ENCODE measurements at places on chromosomes 12 and 14.

GRCh38 chr12:96985515-96986362 lies 78.7 kb downstream of the NEDD1 start:
- DNase-seq = no peak

DNA sequence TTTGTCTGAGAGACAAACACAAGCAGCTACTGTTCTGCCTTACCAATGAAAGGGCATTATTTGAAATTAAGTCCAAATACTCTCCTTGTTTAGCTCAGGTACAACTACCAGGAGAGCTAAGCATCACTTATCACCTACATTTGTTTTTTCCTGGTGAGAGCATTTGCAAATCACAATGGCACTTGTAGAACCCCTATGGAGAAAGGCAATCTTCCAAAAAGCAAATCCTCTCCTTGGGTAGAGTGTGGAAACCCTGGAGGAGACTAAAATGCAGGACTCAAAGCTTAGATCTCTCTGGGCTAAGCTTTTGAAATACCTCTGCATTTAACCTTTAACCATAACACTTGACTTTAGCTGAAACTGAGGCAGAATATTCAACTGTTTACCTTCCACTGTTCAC lies 20.8 kb downstream of the GTSF1 start:
- no peak for DNase-seq

DNA sequence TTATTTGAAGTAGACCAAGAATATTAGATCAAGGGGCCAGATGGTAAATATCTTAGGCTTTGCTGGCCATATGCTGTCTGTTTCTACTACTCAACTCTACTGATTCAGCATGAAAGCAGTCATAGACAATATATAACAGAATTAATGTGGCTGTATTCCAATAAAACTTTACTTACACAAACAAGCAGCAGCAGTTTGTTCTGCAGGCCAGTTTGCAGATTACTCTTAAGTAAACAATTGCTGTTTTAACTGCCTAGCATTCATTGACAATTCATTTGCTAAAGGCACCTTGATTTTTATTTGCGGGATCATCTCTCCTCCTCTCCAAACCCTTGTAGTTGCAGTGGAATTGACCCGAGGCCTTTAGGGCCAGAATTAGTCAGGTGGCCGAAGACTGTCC lies 94.1 kb upstream of the GARIN6 start:
- no peak for DNase-seq

DNA sequence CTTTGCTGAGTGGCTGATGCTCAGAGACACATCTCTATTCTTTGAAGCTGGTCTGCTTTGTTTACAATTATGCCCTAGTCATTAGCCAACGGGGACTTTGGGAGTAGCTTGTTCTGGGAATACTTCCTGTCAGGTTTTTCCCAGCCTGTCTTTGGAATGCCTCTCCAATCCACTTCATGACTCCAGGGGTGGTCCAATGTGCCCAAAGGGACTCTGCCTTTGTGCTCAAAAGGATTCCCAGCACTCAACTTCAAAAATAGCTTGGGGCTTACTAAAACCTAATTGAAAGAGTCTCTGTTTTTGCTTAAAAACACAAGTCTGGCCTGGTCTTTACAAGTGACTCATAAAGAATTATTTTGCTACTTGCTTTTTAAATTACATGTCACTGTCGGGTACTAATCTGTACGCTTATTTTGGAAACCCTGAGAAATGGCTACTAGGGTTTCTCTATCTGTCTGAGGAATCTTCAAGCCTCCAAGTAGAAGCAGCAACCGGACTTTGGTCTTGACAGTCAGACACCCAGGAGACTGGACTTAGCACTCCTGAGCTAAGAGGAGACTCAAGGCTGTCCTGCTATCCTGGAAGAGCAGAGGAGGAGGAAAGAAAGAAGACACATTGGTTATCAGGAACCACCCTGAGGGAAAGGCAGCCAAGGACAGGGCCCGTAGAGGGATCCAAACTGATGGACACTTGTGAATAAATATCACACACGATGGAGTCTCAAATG lies 20.7 kb downstream of the PHLDA1 start:
- DNase-seq = no peak

- no peak for DNase-seq
Measured at GRCh38 chr12:44299524-44299923, 463.6 kb downstream of the TMEM117 start.

DNA sequence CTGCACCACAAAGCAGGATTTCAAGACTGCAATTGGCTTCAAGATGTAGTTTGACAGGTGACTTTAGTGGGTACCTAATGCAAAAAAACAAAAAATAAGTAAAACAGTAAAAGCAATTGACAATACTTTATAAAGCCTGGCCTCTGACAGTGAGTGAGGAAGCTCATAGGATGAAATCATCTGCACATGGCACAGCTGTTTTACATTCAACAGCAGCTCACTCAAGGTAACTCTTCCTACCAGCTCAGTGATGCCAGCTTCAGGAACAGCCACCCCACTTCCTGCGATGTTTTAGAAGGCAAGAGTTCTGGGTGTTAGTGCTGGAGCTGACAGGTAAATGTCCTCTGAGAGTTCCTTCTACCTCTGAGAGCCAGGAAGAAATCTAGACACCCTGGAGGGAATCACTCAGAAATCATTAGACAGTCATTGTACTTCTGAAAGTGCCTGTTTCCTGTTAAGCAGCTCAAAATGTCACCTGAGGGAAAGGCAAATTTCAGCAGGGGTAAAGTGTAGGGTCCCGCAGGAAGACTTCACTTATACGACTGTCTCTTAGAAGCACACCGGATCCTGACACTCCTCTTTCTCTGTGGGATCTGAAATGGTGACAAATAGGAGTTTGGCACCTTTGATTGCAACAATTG lies 99.9 kb downstream of the FOXN3 start:
- no peak for DNase-seq

GRCh38 chr14:104935955-104936354 lies 11.3 kb downstream of the PLD4 start:
- DNase-seq = no peak

- DNase-seq = no peak
Measured at GRCh38 chr14:64844969-64845536, 34.7 kb downstream of the SPTB start.

- no peak for DNase-seq
Measured at GRCh38 chr12:24244231-24244630, 294.8 kb upstream of the SOX5 start.

GRCh38 chr14:75968456-75968855 lies 13.3 kb downstream of the TGFB3 start:
- no peak for DNase-seq

DNA sequence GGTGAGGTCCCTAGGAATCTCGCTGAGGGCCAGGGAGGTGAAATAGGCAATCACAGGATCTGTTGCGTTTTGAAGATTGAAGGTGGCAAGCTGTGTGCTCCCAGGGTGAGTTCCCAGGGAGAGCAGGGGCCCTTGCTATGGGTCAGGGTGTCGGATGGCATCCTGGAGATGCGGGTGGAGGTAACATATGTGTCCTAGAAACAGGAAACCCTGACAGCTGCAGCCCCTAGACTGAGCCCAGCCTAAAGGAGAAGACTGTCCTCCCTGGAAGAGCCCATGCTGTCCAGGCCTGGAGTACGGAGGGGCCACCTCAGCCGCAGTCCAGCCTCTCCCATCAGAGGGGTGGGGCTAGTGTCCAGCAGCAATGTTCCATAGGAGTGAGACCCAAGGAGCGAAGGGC lies 194.2 kb downstream of the NTF3 start:
- no peak for DNase-seq

GRCh38 chr14:103551338-103551762 lies 11.1 kb downstream of the BAG5 start:
- DNase-seq = no peak

DNA sequence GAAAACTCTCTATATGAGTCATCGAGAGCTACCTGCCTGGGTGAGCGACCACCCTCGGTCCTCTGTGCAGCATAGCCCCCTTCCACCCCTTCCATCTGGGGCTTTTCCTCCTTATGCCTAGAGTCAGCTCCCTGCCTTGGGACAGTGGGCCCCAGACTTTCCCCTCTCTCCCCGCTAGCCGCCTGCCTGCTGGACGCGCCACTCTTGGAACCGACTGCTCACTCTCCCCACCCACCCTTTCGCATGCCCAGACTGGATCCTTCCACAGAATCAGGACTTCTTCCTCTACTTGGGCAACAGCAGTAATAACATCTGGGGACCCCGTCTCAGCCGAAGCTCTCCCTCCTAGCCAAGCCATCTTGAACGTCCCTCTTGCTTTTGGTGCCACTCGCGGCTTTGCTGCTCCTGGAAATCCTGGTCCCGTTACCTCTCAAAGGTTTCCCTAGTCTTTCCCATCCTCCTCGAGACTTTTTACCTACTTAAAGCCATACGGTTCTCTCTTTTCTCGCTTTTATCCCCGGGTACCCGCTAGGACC lies 671 bp downstream of the ESYT1 start:
- no peak for DNase-seq

GRCh38 chr14:89672636-89673511 lies 255.8 kb upstream of the FOXN3 start:
- no peak for DNase-seq

- no peak for DNase-seq
Measured at GRCh38 chr12:5706247-5706646, 238.8 kb downstream of the ANO2 start.

DNA sequence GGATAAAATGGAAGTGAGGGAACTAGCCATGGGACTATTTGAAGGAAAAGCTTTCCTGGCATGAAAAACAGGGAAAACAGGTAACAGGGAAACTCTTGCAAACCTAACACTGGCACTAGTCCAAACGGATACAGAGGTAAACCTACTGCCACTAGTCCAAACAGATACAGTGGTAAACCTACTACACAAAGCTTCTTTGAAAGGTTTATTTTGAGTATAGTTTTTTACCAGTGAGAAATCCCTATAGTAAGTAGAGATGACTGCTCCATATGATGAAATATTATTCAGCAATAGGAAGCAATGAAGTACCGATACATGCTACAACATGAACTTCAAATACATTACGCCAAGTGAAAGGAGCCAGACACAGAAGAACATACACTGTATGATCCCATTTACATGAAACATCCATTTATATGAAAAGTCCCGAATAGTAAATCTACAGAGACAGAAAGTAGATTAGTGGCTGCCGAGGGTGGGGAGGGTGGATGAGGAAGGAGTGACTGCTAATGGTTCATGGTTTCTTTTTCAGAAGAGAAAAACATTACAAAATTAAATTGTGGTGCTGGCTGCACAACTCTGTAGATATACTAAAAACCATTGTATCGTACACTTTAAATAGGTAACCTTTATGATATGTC lies 25.5 kb downstream of the SPTLC2 start:
- no peak for DNase-seq

GRCh38 chr14:99348816-99349614 lies 77.0 kb upstream of the BCL11B start:
- DNase-seq = no peak

- DNase-seq = no peak
Measured at GRCh38 chr12:78490861-78491260, 373.7 kb upstream of the SYT1 start.

DNA sequence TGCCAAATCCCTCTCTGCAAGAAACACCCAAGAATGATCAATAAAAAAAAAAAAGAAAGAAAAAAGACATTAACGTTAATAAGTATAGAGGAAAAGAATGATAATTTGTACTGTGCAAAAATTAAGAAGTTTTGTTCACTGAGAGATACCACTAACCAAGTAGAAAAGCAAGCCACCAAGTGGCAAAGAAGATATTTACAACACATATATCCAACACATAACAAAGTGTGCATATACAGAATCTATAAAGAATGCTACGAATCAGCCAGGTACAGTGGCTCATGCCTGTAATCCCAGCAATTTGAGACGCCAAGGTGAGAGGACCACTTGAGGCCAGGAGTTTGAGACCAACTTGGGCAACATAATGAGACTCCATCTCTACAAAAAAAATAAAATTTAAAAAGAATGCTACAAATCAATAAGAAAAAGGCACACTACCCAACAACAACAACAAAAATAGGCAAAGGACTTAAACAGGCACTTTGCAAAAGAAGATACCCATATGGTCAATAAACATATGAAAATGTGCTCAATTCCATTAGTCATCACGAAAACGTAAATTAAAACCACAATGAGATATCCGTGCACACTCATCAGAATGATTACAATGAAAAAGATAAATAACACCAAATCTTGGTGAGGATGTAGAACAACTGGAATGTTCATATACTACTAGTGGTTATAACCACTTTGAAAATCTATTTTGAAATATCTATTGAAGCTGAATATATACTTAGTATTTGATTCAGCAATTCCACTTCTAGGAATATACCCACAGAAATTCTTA lies 19.8 kb downstream of the GALNT4 start:
- DNase-seq = no peak

DNA sequence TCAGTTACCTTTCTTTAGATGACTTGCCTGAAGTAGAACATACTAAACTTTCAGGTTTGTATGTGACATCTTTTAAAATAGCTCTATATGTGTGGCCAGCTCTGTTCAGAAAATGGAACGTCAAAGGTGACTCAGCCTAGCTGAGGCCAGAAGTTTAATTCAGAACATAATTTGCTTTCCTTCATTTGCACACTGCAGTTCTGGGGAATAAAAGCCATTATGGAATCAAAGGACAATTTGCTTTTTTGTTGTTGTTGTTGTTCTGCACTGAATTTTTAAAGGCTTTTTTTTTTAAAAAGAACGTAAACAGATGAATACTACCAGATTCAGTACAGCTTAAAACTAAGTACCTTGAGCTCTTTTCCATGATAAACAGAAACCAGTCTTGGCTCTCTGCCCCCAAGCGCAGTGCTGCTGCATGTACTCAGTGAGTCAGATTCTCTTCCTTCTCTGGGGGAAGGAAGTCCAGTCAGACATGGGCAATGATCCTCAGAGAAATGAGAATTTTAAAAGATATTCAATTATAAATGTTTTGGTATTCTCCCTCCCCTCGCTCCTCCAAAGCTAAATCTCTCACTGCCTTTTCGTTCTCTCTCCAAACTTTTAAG lies 644.2 kb downstream of the NOVA1 start:
- DNase-seq = no peak

- no peak for DNase-seq
Measured at GRCh38 chr12:68633614-68634558, 23.2 kb downstream of the RAP1B start.

GRCh38 chr14:82837611-82838140 lies 1304.0 kb upstream of the SEL1L start:
- no peak for DNase-seq

- DNase-seq = no peak
Measured at GRCh38 chr12:1053690-1054089, 62.7 kb downstream of the ERC1 start.

- DNase-seq = no peak
Measured at GRCh38 chr14:47102472-47102871, 450.9 kb upstream of the RPL10L start.

- peak; percentile 76 for DNase-seq
Measured at GRCh38 chr12:107468182-107468581, 217.4 kb upstream of the PWP1 start.

GRCh38 chr12:14970473-14970872 lies 2.4 kb upstream of the PDE6H start:
- no peak for DNase-seq

DNA sequence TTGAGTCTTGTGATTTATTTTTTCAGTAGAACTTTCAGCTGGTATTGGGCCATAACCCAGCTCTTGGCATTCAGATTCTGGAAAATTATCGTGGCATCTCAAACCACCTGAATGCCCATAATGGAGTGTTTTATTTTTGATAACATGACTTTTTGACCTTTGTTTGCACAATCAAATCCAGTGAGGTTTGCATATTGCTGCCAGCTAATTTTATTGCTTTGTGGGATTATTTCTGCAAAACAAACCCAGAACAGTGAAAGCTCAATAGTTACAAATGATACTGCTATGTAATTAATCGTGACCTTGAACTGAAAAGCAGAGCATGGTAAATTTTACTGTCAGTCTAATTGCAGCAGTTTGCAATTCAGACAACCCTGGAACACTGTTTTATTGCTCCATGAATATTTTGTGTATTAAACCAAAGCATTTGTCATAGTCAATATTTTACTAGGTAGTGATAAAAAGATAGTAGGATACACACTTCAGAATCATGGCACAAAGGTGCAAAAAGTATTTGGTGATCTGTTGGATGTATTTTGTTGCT lies 255.2 kb upstream of the NAV3 start:
- no peak for DNase-seq
